ENCODE measurements at places on chromosomes 6 and 20.

GRCh38 chr6:35061651-35062410, 79.3 kb downstream of the TCP11 start:
- H3K27me3 ChIP-seq: no peaks in the 10 kb centered on the region
- H3K27ac ChIP-seq: no peak overlapping the region
- no peak for DNase-seq
- no peak overlapping the region for H3K4me3 ChIP-seq

DNA sequence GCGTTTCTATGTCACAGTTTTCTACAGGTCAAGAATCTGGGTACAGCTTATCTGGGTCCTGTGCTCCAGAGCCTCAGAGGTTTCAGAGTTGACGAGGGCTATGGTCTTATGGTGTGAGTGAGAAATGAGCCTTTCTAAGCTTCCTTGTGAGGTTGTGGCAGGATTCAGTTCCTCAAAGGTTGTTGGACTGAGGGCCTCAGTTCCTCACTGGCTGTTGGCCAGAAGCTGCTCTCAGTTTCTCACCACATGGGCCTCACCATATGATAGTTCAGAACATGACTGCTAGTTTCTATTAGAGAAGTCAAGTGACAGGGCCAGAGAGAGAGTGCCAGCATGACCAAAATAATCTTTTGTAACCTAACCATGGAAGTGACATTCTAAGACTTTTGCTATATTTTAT, 96.1 kb downstream of the NUS1 start:
- no peaks in the 10 kb centered on the region for H3K36me3 ChIP-seq
- no peaks in the 10 kb centered on the region for H3K27me3 ChIP-seq
- no peak overlapping the region for H3K27ac ChIP-seq
- no peaks in the 10 kb centered on the region for H3K4me1 ChIP-seq
- no peak for DNase-seq
- no peak overlapping the region for H3K4me3 ChIP-seq

DNA sequence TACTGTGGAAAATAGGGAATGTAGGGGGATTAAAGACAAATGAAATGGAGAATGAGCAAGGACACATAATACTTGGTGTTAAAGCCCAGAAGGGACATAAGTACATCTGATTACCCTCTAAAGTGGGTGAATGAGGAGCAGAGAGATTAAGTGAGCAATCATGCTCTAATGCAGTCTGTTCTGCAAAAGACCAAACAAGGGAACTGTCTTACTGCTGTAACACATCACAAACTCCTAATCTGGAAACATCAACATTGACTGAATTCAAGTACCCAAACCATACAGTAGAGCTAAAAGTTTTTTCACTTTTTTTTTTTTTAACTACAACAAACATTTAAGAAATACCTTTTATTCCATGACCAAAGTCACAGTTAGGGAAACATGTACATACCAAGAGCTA, 19.3 kb upstream of the SLC17A4 start:
- no peaks in the 10 kb centered on the region for H3K4me1 ChIP-seq
- no peaks in the 10 kb centered on the region for H3K36me3 ChIP-seq
- no peak overlapping the region for H3K27ac ChIP-seq
- H3K27me3 ChIP-seq: no peaks in the 10 kb centered on the region
- no peak for DNase-seq
- no peak overlapping the region for H3K4me3 ChIP-seq

DNA sequence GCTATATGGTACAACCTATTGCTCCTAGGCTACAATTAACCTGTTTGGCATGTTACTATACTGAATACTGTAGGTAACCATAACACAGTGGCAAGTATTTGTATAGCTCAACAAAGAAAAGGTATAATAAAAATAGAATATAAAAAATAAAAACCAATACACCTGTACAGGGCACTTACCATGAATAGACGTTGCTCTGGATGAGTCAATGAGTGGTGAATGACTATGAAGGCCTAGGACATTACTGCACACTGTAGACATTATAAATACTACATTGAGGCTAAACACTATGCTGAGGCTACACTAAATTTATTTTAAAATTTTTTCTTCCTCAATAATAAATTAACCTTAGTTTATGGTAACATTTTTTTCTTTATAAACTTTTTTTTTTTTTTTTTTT, 18.6 kb downstream of the ELOVL5 start:
- no peaks in the 10 kb centered on the region for H3K36me3 ChIP-seq
- H3K4me1 ChIP-seq: peaks cover 47% of the 10 kb centered on the region
- no peak for DNase-seq
- H3K27ac ChIP-seq: no peak overlapping the region

- peaks cover 8% of the 10 kb centered on the region for H3K36me3 ChIP-seq
- H3K27me3 ChIP-seq: peaks cover 3% of the 10 kb centered on the region
- H3K4me3 ChIP-seq: no peak overlapping the region
- H3K4me1 ChIP-seq: no peaks in the 10 kb centered on the region
Measured at GRCh38 chr6:169978615-169979161, 227.3 kb downstream of the ERMARD start.

GRCh38 chr6:81589465-81590313, 162.8 kb downstream of the TENT5A start:
- DNase-seq: no peak
- no peaks in the 10 kb centered on the region for H3K36me3 ChIP-seq
- H3K4me1 ChIP-seq: no peaks in the 10 kb centered on the region

- peak; percentile 79 for DNase-seq
- peaks cover 54% of the 10 kb centered on the region for H3K4me1 ChIP-seq
- peak overlapping the region; percentile 84 for H3K27ac ChIP-seq
Measured at GRCh38 chr6:12012558-12013306, 620 bp downstream of the HIVEP1 start.

- H3K4me3 ChIP-seq: no peak overlapping the region
- no peaks in the 10 kb centered on the region for H3K4me1 ChIP-seq
- DNase-seq: no peak
- H3K27me3 ChIP-seq: peaks cover 1% of the 10 kb centered on the region
- H3K36me3 ChIP-seq: no peaks in the 10 kb centered on the region
Measured at GRCh38 chr6:124066946-124067552, 263.4 kb downstream of the NKAIN2 start.

GRCh38 chr6:71312089-71312488, 23.5 kb downstream of the OGFRL1 start:
- no peak overlapping the region for H3K27ac ChIP-seq
- no peaks in the 10 kb centered on the region for H3K27me3 ChIP-seq
- H3K36me3 ChIP-seq: no peaks in the 10 kb centered on the region
- no peak overlapping the region for H3K4me3 ChIP-seq

DNA sequence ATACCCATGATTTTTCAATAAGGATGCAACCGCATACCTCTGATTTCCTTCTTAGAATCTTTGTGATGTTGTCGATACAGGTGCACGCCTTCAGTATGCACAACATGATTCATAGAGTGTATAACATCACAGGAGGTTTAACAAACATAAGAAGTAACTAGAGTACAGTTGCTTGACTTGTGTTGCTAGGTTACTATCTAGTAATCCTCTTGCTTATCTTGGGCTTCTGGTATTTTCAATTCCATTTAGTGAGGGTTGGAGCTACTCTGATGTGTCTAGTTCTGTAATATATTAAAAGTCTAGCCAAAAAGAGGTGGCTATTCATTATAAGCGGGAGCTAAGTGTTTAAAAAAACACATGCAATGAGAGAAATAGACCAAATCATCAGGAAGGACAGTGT, 85.5 kb upstream of the TENT5A start:
- no peaks in the 10 kb centered on the region for H3K36me3 ChIP-seq
- H3K27me3 ChIP-seq: no peaks in the 10 kb centered on the region
- peaks cover 30% of the 10 kb centered on the region for H3K4me1 ChIP-seq
- H3K27ac ChIP-seq: no peak overlapping the region

GRCh38 chr20:61593516-61593915, 341.5 kb downstream of the CDH4 start:
- H3K36me3 ChIP-seq: peaks cover 26% of the 10 kb centered on the region
- no peaks in the 10 kb centered on the region for H3K27me3 ChIP-seq
- no peak for DNase-seq
- no peak overlapping the region for H3K27ac ChIP-seq
- no peak overlapping the region for H3K4me3 ChIP-seq
- peaks cover 18% of the 10 kb centered on the region for H3K4me1 ChIP-seq

DNA sequence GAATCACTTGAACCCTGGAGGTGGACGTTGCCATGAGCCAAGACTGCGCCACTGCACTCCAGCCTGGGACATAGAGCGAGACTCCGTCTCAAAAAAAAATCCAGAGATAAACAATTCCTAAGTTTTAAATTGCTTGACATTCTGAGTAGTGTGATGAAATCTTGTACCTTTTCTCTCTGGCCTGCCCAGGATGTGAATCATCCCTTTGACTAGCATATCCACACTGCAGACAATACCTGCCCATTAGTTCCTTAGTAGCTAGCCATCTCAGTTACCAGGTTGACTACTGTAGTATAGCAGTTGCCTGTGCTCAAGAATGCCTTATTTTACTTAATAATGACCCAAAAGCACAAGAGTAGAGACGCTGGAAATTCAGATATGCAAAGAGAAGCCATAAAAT, 2.8 kb downstream of the ZFP57 start:
- DNase-seq: no peak
- peaks cover 9% of the 10 kb centered on the region for H3K4me1 ChIP-seq
- no peaks in the 10 kb centered on the region for H3K36me3 ChIP-seq
- H3K27ac ChIP-seq: no peak overlapping the region
- no peak overlapping the region for H3K4me3 ChIP-seq
- H3K27me3 ChIP-seq: peaks cover 7% of the 10 kb centered on the region

- no peak overlapping the region for H3K27ac ChIP-seq
- no peak overlapping the region for H3K4me3 ChIP-seq
- H3K27me3 ChIP-seq: peaks cover 2% of the 10 kb centered on the region
- DNase-seq: no peak
- peaks cover 27% of the 10 kb centered on the region for H3K4me1 ChIP-seq
- peaks cover 13% of the 10 kb centered on the region for H3K36me3 ChIP-seq
Measured at GRCh38 chr20:62732842-62733525, 24.3 kb downstream of the NTSR1 start.

GRCh38 chr6:75113446-75113845, 92.4 kb downstream of the COL12A1 start:
- no peak for DNase-seq
- H3K27ac ChIP-seq: peak overlapping the region; percentile 24
- peaks cover 66% of the 10 kb centered on the region for H3K4me1 ChIP-seq

GRCh38 chr6:35489995-35490791, 6.7 kb downstream of the TEAD3 start:
- H3K36me3 ChIP-seq: no peaks in the 10 kb centered on the region
- H3K27me3 ChIP-seq: no peaks in the 10 kb centered on the region
- peaks cover 77% of the 10 kb centered on the region for H3K4me1 ChIP-seq

GRCh38 chr6:20681243-20681684, 147.0 kb downstream of the CDKAL1 start:
- no peaks in the 10 kb centered on the region for H3K4me1 ChIP-seq
- H3K36me3 ChIP-seq: peaks cover 19% of the 10 kb centered on the region
- no peak overlapping the region for H3K27ac ChIP-seq
- DNase-seq: no peak
- no peaks in the 10 kb centered on the region for H3K27me3 ChIP-seq

- peaks cover 9% of the 10 kb centered on the region for H3K36me3 ChIP-seq
- no peak overlapping the region for H3K4me3 ChIP-seq
- H3K27me3 ChIP-seq: peaks cover 9% of the 10 kb centered on the region
- peaks cover 34% of the 10 kb centered on the region for H3K4me1 ChIP-seq
- no peak for DNase-seq
Measured at GRCh38 chr6:43953794-43954310, 173.4 kb downstream of the MRPL14 start.
